Activated B cell treated with CpG ODN at 0.5 μM for 24 hours (primary cell): ENCODE measurements at places on chromosomes 4 and X. TPM values are rescaled to one million over a fixed set of nuclear protein-coding genes. Genes with fewer than 3 reads are reported as not detected.

MEPE gene
- not detected in 2 replicates for total RNA-seq

- DNase-seq = no peak
- H3K4me3 ChIP-seq = no peak overlapping the region
- no peak overlapping the region for H3K27ac ChIP-seq
Measured at GRCh38 chrX:75365243-75365975, 91.5 kb downstream of the UPRT start.

TLR2 gene
- total RNA-seq = 3.6 and 4.3 TPM in 2 replicates

CPEB2 gene
- 6.9 and 7.2 TPM in 2 replicates for total RNA-seq

DNA sequence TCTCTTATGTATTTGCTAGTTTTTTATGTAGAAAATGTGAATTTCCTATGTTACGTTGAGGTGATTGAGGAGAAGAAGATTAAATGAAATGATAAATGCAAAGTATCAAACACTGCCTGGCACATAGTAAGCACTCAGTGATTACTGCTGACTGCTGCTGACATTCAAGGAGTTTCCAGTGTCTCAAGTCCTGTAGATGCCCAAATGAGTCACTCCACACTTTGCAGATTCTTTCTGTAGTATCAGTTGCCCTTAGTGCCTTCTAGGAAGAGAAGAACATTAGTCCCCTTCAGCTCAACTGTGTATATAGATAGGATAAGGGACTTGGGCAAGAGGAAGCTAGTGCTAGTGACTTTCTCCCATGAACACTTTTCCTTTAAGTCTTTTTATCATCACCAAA, 240.5 kb upstream of the TEX13A start:
- DNase-seq = no peak
- no peaks in the 10 kb centered on the region for H3K36me3 ChIP-seq
- no peaks in the 10 kb centered on the region for H3K27me3 ChIP-seq
- H3K4me1 ChIP-seq = no peaks in the 10 kb centered on the region
- no peak overlapping the region for H3K27ac ChIP-seq

WDR45 gene
- total RNA-seq = 48.8 and 55.8 TPM in 2 replicates

GRCh38 chr4:151486168-151486567, 77.2 kb downstream of the FHIP1A start:
- no peak overlapping the region for H3K4me3 ChIP-seq
- no peak for DNase-seq
- H3K27me3 ChIP-seq = no peaks in the 10 kb centered on the region
- H3K4me1 ChIP-seq = no peaks in the 10 kb centered on the region
- H3K36me3 ChIP-seq = no peaks in the 10 kb centered on the region
- H3K27ac ChIP-seq = no peak overlapping the region

FRAS1 gene
- not detected in 2 replicates for total RNA-seq
